Memory B cell (primary cell): ENCODE measurements at places on chromosomes 3 and 15.

- no peak for DNase-seq
Measured at GRCh38 chr15:92435145-92435544, 41.5 kb downstream of the ST8SIA2 start.

- DNase-seq: no peak
Measured at GRCh38 chr3:40292637-40293349, 16.7 kb upstream of the EIF1B start.

GRCh38 chr3:136621628-136622027 lies 130.6 kb downstream of the STAG1 start:
- DNase-seq: no peak

DNA sequence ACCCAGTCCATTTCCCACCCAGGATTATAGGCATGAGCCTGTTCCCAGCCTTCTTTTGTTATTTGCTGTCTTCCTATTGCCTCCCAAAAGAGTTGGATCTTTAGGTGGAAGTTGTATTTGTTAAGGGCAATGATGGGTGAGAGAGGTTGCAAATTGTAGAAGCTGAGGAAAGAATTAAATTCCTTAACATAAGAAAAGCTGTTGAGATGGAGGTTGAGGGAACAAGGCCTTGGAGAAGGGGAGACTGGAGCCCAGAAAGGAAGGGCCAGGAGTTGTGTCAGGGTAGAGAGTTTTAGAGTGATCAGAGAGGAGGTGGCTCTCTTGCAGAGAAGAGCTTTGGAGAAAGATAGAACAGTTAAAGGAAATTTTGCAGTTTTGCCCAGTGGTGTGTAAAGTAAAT lies 46.8 kb downstream of the PLS1 start:
- DNase-seq: no peak

DNA sequence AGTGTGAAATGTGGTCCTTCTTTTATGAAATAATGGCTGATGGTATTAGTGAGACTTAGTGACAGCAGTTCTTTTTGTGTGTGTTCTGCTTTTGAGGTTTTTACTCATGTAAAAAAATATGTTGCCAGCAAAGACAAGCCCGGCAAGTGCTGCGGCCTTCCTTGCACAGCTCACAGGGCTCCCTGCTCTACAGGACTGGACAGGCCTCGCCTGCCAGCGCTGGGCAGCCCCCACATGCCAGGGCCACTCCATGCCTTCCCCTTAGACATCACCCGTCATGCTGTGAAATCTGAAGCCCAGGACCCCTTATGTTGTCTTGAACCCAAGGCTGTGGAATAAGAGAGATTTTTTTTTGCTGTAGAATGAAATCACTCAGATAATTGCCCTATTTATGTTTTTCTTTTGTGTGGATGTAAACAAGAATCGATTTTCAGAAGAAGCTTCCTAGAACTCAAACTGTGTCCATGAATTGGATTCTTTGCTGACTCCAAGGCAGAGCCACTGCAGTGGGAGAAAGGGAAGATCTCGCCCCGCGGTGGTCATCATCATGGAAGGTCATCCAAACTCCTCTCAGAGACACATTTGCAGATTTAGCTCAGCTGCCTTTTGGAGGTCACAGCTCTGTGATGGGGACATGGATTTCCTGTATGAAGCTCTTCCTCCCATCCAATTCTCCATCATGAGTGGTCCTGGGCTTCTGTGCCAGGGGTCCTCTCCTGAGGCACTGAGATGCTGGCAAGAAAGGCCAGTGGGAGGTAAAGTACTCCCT lies 150.8 kb downstream of the ATP10A start:
- DNase-seq: no peak

- DNase-seq: no peak
Measured at GRCh38 chr3:173045770-173046382, 95.2 kb downstream of the SPATA16 start.

- DNase-seq: no peak
Measured at GRCh38 chr15:57118013-57118799, 199.8 kb downstream of the TCF12 start.

GRCh38 chr3:12878141-12878574 lies 36.8 kb upstream of the RPL32 start:
- DNase-seq: no peak

DNA sequence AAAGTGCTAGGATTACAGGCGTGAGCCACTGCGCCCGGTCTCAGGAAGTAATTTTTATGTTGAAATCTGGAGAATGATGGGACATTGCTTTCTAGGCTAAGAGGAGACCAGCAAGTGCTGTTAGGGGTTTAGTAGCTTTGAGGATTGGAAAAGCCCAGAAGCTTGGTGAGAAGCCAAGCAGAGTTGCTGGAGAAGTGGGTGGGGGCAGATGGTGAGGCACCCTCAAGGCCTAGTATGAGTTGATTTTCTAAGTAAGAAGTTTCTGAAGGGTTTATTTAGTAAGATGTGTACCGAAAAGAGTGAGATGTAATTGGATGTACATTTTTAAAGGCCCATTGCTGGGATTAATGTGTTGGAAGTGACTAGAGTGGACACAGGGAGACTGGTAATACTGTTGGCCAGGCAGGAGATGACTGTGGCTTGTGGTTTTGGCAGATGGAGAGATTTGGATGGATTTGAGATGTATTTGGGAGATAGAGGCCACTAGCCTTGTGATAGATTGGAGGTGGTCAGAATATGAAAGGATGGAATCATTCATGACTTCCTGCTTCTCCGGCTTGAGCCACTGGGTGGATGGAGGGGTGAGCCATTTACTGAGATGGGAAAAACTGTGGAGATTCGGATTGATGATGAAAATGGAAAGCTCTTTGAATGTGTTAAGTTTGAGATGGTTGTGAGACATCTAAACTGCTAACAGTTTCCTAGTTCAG lies 2.3 kb downstream of the LRRC28 start:
- DNase-seq: no peak

DNA sequence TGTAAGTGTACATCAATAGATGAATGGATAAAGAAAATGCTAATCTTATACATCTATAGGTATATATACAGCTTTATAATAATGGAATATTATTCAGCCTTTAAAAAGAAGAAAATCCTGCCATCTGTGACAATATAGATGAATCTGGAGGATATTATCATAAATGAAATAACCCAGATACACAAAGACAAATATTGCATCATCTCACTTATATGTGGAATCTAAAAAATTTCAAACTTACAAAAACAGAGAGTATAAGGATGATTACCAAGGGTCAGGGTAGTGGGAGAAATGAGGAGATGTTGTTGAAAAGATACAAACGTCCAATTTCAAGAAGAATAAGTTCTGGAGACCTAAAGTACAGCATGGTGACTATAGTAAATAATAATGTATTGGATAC lies 85.4 kb upstream of the AGTR1 start:
- DNase-seq: no peak

- DNase-seq: no peak
Measured at GRCh38 chr3:179189759-179190158, 41.6 kb downstream of the PIK3CA start.

- DNase-seq: peak; percentile 46
Measured at GRCh38 chr3:159260049-159260662, 458.3 kb downstream of the MFSD1 start.

GRCh38 chr15:84910928-84911623 lies 26.6 kb downstream of the SLC28A1 start:
- DNase-seq: no peak

- no peak for DNase-seq
Measured at GRCh38 chr3:120113128-120114116, 19.2 kb upstream of the GSK3B start.

- no peak for DNase-seq
Measured at GRCh38 chr3:194206320-194206719, 70.4 kb downstream of the HES1 start.

- DNase-seq: no peak
Measured at GRCh38 chr3:45988804-45989203, 6.8 kb downstream of the FYCO1 start.

DNA sequence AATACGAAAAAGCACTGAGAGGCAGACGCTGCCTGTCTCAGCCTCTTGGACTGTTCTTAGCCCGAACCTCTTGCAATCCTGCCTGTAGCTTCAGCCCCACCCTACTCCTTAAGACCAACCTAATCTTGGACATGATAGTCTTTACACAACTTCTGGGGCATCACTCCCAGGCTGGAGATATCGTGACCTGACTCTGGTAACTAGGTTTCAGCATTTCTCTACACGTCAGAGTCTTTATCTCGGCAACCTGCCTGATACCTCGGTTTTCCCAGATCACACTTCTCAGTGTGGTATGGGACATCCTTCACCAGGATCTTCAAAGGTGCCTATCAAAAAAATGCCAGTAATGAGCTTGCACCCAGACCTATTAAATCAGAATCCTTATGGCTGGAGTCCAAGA lies 590.2 kb upstream of the KCNMB2 start:
- DNase-seq: no peak

- DNase-seq: no peak
Measured at GRCh38 chr3:59714066-59714465, 664.2 kb upstream of the CFAP20DC start.

- DNase-seq: no peak
Measured at GRCh38 chr15:74552773-74553441, 11.9 kb downstream of the ARID3B start.

DNA sequence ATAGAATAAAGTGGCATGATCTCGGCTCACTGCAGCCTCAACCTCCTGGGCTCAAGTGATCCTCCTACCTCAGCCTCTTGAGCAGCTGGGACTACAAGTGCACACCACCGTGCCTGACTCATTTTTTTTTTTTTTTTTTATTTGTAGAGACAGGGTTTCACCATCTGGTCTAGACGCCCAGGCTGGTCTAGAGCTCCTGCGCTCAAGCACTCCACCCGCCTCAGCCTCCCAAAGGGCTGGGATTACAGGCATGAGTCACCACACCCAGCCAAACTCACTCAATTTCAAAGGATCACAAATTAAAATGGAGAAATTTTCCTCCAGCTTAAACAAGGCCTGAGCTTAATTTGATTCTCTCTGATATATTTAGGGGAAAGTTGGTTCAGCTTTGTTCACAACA lies 27.3 kb upstream of the NMB start:
- DNase-seq: no peak

- DNase-seq: no peak
Measured at GRCh38 chr15:67760901-67761300, 64.4 kb upstream of the SKOR1 start.

GRCh38 chr3:30114918-30115317 lies 491.5 kb upstream of the TGFBR2 start:
- DNase-seq: no peak

DNA sequence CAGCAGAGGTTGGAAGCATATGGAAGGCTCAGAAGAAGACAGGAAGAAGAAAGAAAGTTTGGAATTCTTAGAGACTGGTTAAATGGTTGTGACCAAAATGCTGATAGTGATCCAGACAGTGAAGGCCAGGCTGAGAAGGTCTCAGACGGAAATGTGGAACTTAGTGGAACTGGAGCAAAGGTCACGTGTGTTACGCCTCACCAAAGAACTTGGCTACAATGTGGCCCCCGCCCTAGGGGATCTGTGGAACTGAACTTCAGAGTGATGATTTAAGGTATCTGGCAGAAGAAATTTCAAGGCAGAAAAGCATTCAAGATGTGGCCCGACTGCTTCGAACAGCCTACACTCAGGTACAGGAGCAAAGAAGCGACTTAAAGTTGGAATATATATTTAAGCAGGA lies 83.1 kb downstream of the MYO5A start:
- no peak for DNase-seq

GRCh38 chr15:74378848-74379247 lies 11.4 kb upstream of the CYP11A1 start:
- no peak for DNase-seq

DNA sequence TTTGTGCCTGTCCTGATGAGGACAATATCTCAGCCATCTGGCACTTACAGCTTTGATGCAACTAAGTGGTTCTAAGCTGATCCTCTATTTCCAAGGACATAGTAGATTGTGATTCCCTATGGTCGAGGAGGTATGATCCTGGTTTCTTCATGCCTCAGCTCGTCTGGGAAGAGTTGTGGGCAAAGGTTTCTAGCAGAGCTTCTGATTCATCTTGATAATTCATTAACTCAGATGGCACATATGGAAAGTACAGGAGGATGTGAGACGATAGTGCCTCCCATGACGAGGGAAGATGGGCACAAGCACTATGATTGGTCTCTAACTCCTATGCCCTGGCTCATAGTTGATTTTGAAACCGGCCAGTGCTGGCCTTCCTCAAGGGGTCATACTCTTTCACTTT lies 334.2 kb upstream of the SEMA6D start:
- DNase-seq: no peak

GRCh38 chr15:74958320-74958907 lies 1.8 kb upstream of the RPP25 start:
- DNase-seq: no peak

DNA sequence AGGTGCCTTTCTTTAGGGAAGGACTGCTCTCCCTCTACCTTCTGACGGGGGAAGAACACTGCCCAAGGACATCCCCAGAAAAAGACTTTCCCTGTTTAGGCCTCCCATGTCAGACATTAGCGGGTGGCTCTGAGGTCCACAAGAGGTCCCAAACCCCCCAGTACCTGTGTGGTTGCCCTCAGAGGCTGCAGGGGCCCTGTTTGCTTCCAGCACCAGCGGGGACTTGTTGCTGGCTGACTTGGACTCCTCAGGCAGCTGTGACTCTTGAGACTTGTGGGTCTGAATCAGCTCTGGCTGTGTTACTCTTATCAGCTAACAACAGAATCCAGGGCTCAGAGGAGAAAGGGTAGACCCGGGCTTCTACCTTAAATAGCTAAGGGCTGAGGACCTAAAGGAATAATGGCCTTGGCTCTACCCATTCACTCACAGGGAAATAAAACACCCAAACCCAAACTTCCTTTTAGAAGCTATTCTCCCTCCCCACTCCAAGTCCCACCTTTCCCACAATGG lies 39.2 kb downstream of the SEMA3G start:
- DNase-seq: no peak

- DNase-seq: no peak
Measured at GRCh38 chr3:46882377-46883053, 5.0 kb downstream of the PTH1R start.

DNA sequence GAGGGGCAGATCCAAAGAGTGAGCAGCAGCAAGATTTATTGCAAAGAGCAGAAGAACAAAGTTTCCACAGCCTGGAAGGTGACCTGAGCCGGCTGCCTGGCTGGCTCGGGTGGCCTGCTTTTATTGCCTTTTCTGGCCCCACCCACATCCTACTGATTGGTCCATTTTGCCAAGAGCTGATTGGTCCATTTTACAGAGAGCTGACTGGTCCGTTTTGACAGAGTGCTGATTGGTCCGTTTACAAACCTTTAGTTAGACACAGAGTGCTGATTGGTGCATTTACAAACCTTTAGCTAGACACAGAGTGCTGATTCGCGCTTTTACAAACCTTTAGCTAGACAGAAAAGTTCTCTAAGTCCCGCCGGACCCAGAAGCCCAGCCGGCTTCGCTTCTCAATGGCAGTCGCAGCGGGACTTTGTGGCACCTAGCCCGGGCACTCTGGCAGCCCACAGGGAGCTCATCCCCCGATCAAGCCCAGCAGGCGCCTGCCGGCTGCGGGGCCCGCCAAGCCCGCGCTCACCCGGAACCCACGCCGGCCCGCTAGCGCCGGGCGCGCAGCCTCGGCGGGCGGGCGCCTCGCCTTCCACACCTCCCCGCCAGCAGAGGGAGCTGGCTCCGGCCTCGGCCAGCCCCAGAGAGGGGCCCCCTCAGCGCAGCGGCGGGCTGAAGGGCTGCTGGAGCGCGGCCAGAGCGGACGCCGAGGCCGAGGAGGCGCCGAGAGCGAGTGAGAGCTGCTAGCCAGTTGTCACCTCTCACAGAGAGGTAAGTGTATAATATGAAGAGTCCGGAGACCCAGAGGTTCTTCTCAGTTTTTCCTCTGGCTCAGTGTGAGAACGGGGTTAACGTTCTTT lies 339.2 kb downstream of the CHL1 start:
- peak; percentile 5 for DNase-seq
